ENCODE measurements at places on chromosomes 2 and 18.

DNA sequence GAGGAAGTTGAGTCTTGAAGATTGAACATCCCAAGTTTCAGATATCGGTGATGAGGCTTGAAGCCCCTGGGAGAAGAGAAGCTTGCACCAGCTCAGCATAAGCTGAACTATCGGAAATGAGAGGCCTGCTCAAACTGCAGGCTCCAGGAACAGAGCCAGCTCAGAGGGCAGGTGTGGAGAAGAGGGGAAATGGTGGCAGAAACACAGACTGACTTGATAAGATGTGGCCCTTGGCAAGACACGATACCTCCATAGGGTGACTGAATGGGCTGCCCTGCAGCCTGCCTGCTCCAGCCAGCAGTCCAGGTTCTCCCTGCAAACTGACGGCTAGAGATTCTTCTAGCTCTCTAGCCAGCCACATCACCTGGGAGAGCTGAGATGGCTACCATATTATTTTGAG is 86.6 kb downstream of the MYT1L start:
- no peak for DNase-seq

GRCh38 chr18:61833387-61833786 is 59.4 kb downstream of the RNF152 start:
- no peak for DNase-seq

GRCh38 chr2:185998562-185999070 is 260.0 kb downstream of the FSIP2 start:
- DNase-seq = no peak

GRCh38 chr2:39718483-39718882 is 52.8 kb downstream of the TMEM178A start:
- no peak for DNase-seq

DNA sequence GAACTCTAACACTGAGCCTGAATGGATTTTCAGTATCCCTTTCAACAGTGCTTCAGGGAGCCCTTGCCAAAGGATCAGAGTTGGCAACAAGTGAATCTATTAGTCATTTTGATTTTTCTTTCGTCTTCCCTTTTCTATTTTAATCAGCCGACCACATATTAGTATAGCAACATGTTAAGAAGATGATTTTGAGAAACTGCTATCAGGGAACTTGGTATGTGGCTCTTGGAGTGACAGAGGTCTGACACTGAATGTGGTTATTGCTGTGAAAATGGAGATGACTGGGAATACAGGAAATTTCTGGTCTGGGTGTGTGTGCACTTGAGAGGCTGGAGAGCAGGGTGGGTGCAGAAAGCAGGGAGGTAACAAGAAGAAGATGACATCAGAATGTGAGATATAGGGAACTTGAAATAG is 28.7 kb upstream of the IL1RL1 start:
- no peak for DNase-seq

GRCh38 chr18:13184396-13184795 is 34.2 kb upstream of the LDLRAD4 start:
- DNase-seq = no peak

DNA sequence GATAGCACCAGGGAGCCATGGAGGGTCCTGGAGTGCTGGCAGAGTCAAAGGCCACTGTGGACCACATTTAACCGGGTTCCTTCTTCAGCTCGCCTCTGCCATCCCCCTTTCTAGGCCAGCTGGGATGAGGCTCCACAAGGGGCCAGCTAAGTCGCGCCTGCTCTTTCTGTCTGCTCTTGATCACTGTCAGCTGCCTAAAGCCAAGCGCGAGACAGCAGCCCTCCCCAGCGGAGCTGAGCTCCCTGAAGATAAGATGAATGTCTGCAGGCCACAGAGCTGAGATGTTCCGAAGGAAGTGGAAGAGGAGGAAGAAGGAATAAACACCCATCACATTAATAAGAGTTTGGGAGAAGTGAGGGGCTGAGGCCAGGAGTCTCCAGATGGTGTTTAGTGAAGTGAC is 99.6 kb downstream of the CELF4 start:
- no peak for DNase-seq

DNA sequence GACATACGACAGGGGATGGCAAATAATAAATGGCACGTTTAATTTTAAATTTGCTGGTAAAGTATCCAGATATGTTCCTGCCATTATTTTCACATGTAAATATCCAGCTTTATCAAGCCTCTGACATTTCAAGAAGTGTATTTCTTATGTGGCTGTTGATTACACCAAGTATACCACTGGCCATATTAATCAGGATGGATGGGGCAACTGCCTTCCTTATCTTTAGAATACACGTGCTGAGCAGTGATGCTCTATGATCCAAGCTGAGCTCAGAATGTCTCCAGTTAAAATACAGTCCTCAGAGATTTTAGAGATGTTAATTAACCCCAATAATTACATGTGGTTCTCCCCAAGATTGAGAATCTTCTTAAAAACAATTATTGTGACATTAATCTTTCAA is 38.3 kb upstream of the RAPGEF4 start:
- no peak for DNase-seq

DNA sequence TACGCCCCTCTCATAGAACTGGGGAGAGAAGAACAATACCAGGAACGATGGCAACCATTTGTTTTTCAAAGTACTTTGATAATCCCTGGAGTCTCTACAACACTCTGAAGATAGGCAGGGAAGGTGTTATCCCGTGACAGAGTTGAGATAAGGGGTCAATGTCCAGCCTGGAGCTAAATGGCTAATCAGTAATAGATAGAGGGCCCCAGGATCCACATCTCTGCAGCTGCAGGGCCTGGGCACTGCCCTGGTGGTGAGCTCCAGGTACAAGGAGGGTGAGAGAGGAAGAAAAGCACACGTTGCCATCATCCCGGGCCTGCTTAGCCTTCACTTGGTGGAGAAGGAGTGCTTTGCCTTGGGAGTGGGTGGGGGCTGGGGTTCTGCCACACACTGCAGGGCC is 260.6 kb downstream of the PRKCE start:
- DNase-seq = no peak

DNA sequence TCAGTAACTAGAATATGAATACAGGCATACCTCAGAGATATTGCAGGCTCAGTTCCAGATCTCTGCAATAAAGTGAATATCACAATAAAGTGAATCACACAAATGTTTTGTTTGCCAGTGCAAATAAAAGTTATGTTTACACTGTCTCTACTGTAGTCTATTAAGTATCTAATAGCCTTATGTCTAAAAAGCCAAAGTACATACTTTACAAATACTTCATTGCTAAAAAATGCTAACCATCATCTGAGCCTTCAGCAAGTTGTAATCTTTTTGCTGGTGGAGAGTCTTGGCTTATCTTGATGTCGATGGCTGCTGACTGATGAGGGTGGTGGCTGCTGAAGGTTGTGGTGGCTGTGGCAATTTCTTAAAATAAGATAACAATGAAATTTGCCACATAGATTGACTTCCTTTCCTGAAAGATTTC is 159.4 kb downstream of the MYO1B start:
- DNase-seq = no peak

- DNase-seq = no peak
Measured at GRCh38 chr2:147204102-147204501, 640.7 kb upstream of the ACVR2A start.
